ENCODE measurements at places on chromosomes 6 and 20.

GRCh38 chr6:11492464-11493290 lies 44.9 kb upstream of the TMEM170B start:
- no peak for DNase-seq

GRCh38 chr20:19497064-19497463 lies 261.0 kb upstream of the RIN2 start:
- DNase-seq: no peak

DNA sequence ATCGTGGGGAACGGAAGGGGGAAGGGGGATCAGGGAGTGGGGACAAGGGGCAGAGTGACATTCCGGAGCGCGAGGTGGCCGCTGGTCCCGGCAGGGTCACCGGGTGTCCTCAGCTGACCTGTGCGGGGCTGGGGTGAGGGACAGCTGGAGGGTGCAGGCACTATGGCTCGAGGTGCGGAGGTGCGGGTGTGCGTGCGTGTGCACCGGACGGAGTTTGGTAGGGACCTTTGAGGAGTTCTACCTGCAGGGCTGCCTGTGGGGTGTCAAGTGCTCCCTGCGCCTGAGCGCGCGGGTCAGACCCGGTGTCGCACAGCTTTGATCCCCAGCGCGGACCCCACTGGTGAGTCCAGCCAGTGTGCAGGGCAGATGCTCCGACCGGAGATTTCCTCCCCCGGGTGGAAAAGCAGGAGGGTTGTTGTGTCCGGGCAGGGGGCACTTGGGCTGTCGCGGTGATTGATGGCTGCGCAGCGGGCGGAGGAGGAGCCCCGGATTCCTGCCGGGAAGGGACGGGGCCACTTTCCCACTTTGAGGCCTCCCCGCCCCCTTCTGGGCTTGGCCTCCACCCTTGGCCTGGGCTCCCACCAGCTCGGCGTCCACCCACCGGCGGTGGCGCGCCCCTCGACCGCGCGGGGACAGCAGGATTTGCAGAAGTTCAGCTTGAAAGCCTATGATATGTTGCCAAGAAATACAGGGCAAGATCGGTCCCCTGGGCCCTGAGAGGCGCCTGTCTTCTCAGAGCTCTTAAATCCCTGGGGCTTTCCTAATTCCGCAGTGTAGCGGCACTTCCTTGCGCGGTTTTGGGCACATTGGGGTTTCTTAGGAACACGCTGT lies 658 bp downstream of the RIN2 start:
- DNase-seq: no peak

DNA sequence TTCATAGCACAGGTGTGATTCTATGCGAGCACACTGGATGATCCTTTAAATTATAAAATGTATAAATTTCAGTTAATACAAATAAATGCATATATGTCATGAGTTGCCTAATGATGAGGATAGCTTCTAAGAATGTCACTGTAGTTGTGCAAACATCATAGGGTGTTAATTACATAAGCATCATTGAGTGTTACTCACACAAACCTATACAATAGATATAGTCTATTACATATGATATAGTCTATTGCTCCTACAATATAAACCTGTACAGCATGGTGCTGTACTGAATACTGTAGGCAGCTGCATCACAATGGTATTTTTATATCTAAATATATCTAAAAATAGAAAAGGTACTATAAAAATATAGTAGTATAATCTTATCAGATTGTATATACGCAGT lies 159.0 kb downstream of the PTPRK start:
- DNase-seq: no peak

GRCh38 chr20:41371371-41371770 lies 4.8 kb upstream of the EMILIN3 start:
- no peak for DNase-seq

DNA sequence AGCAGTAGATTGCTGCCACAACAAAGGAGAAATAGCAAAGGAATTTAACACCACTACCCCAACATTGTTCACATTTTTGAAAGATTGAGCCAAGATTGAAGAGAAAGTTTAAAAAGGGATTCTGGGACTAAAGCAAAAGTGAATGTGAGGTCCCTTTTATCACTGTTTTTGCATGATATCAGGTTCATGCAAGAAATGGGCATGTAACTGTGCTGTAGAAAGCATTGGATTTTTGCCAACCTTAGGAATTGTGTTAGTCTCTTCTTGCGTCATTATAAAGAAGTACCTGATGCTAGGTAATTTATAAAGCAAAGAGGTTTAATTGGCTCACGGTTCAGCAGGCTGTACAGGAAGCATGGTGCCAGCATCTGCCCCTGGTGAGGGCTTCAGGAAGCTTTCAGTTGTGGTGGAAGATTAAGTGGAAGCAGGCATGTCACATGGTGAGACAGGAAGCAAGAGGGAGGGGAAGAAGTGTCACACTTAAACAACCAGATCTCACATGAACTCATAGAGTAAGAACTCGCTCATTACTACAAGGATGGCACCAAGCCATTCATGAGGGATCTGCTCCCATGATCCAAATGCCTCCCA lies 4.6 kb upstream of the GJB7 start:
- no peak for DNase-seq

DNA sequence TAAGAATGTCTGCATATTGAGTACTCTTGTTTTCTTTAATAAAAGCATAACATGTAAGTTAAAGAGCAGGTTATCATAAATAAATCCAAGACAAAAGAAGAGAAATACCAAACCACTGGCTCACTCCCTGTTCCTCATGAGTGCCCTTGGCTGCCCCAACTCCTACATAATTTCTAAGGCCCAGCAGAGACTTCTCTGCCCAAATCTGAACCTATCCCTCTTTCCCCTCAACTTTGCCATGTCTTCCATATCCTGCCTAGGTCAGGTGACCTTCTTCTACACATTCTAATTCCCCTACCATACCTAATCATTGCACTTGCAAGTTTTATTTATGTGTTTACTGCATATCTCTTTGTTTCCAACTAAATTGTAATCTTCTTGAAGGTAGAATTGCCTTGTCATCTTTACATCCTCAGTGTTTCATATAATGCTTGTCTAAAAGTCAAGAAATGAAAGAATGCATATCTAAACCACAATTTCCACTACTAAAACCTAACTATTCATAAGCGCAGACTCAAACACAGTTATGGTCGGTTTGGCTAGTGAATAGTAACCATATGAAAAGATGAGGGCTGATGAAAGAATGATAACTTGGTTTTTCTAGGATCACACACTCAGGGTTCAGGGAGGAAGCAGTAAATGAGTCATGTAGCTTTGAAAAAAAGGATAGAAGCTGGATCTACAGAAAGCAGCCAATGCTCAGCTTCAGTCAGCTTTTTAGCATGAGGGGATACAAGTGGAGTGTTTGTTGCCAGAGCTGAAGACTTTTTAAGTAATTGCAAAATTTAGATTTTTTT lies 53.3 kb upstream of the EYA4 start:
- DNase-seq: no peak

- DNase-seq: no peak
These were observed 76.0 kb upstream of the CD93 start for GRCh38 chr20:23161968-23162696.

GRCh38 chr6:3797231-3798054 lies 45.9 kb upstream of the PXDC1 start:
- no peak for DNase-seq

- DNase-seq: no peak
These were observed 5.4 kb downstream of the ENPP4 start for GRCh38 chr6:46135176-46135575.

GRCh38 chr6:165774903-165775601 lies 112.0 kb upstream of the PDE10A start:
- no peak for DNase-seq

GRCh38 chr6:125853756-125854155 lies 63.0 kb downstream of the NCOA7 start:
- DNase-seq: no peak
